Fibroblast of lung (primary cell): ENCODE measurements at places on chromosomes 4 and X. TPM values are rescaled to one million over a fixed set of nuclear protein-coding genes. Genes with fewer than 3 reads are reported as not detected.

The SLC2A9 gene
- 2.3 and 2.8 TPM in 2 replicates for total RNA-seq

The RAI2 gene
- total RNA-seq, result 1.3 and 2.1 TPM in 2 replicates

The GSPT2 gene
- 5.9 and 7.1 TPM in 2 replicates for total RNA-seq

The ZNF732 gene
- 0.26 and 0.33 TPM in 2 replicates for total RNA-seq

The DKK2 gene
- total RNA-seq, result under 0.01 and 1.2 TPM in 2 replicates

The TLR7 gene
- total RNA-seq, result not detected in 2 replicates

The AKAP14 gene
- total RNA-seq, result not detected in 2 replicates

The TKTL2 gene
- not detected in 2 replicates for total RNA-seq

The CT45A5 gene
- total RNA-seq, result not detected in 2 replicates

The REPS2 gene
- total RNA-seq, result 0.50 and 0.77 TPM in 2 replicates

The GSX2 gene
- 0.33 TPM in 1 of 2 replicates, not detected in the other for total RNA-seq

The SPATA18 gene
- 17.7 and 20.5 TPM in 2 replicates for total RNA-seq

The NPY1R gene
- under 0.01 TPM in 2 replicates for total RNA-seq

The NRK gene
- 0.50 and 0.77 TPM in 2 replicates for total RNA-seq

The CCNQ gene
- total RNA-seq, result 24.4 and 28.2 TPM in 2 replicates

The CXXC4 gene
- total RNA-seq, result under 0.01 TPM in 2 replicates

- no peak for DNase-seq
Measured at GRCh38 chr4:7419961-7420660, 14.6 kb downstream of the PSAPL1 start.

DNA sequence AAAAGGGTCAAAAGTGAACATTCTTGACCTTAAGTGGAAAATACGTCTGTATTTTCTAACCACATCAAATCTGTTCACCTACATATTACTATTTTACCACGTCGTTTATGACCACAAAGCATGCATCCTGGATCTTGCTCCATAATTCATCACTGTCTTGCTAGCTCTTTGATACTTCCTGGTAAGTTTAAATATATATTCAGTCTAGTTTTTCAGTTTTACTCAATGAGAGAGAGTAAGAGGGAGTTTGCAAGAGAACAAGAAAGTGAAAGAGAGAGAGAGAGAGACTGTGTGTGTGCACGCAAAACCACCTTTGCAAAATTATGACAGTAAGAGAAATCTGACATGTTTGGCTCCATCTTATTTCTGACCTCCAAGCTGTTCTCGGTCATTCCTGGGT, 173.7 kb upstream of the GALNTL6 start:
- DNase-seq, result no peak

DNA sequence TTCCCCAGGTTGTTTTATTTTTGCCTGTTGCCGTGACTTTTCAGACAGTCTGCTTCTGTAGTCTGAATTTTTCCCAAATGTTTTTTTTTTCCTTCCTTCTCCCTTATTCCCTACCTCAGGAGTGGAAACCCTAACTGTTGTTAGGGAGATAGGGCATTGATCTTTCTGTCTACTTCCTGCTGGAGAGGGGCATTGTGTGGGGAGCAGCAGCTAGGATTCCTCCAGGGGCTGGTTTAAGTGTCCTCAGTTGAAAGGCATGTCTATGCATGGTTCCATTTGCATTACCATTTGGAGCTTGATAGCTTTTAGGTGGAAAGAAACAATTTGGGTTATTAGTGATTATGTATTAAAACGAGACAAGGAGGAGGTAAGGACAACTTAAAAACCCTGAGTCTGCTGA, 383.9 kb downstream of the DCAF12L2 start:
- no peak for DNase-seq

DNA sequence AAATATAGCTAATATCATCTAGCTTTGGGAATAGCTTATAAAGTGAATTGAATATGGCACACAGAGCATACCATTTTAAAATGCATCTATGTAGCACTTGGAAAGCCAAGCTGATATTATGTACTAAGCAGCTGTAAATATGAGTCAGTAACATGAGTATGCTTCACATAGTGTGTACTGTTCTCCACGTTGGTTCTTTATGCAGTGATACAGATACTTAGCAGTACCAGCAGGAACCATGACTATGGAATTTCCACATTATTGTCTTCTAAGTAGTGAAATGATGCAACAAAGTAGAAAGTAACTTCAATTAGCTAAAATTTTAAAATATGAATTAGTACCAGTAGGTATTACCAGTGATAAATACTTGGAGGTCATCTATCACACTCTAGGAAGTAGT, 320.1 kb downstream of the BMPR1B start:
- peak; percentile 27 for DNase-seq

DNA sequence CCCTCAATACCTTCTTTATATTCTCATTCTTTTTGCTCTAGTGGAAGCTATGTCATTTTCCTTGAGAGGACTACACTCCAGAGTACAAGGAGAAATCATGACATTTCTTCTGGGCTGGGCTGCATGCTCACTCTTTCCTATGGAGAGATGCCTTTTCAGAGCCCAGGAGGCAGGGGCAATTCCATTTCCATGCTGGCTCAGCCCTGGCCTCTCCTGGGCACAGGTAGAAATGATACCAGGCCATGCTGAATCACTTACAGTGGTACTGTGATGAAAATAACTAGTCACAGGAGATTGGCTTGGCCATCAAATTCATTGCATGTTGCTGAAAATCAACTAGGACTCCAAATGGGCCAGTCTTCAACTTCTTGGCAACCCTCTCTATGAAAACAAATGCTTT, 34.0 kb upstream of the PPARGC1A start:
- DNase-seq, result no peak

GRCh38 chrX:123424546-123424945, 240.5 kb downstream of the GRIA3 start:
- DNase-seq, result peak; percentile 59

- DNase-seq, result no peak
Measured at GRCh38 chrX:15319075-15319474, 3.6 kb upstream of the ASB11 start.

- DNase-seq, result peak; percentile 65
Measured at GRCh38 chr4:4666693-4667621, 125.1 kb upstream of the STX18 start.

DNA sequence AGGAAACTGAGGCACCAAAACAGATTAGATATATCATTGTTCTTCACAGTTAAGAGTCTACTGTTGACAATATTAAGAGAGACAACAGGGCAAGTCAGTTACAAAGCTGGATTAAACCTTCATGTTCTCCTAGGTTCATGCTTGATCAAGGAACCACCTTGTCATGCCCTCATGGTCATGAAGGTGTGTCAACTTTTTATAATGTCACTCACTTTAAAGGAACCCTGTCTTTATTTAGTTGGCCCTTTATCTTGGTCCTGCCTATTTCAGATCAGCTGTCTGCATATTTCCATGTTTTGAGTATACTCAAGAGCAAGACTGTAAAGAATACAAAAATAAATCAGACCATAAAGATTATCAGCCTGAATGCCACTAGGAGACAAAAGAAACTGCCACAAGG, 140.2 kb upstream of the FAM241A start:
- no peak for DNase-seq

DNA sequence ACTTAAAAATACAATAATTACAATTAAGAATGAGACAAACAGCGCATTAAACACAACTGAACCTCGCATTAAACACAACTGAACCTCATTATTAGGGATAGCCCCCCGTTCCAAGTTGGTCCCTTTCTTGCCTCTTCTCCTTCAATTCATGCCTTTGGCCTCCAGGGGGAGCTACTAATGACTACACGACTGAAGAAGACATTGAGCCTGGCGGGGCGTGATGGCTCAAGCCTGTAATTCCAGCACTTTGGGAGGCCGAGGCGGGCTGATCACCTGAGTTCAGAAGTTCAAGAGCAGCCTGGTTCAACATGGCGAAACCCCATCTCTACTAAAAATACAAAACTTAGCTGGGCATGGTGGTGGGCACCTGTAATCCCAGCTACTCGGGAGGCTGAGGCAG, 56.4 kb upstream of the NWD2 start:
- no peak for DNase-seq

- DNase-seq, result peak; percentile 53
Measured at GRCh38 chr4:169179609-169180521, 90.9 kb downstream of the SH3RF1 start.

GRCh38 chrX:19990151-19990555, 708 bp downstream of the BCLAF3 start:
- no peak for DNase-seq

DNA sequence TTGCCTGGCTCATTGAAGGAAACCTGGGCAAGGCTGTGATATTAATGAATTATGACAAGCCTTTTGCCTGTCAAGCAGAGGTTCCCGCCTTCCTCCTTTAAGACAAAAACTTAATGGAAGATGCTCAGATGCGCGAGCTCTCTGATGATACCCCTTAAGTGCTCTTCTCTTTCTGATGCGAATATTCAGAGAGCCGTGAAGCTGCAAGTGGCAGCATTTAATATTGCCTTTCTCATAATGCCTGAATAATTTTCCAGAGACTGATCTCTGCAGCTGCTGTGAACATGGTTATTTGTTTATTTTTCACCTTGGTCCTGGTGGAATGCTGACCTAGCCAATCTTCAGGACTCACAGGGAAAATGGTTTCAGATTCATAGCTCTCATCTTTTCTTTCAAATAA, 251.8 kb downstream of the TENM3 start:
- no peak for DNase-seq

- no peak for DNase-seq
Measured at GRCh38 chr4:55035892-55036291, 89.5 kb downstream of the KDR start.

DNA sequence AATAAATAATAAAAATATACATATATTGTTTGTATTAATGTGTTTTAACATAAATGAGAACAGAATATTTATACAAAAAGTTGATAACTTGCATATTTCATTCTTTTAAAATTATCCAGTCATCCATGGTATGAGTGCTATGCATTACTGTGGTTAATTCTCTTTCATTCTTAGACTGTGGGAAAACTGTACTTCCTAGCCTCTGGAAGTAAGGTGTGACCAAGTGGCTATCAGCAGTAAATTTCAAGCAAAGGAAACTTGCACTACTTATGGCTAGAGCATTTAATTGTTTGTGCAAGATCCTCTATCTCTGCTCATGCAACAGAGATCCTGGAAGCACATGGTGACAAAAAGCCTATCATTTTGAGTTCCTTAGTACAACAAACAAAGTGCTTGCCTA, 1054.5 kb upstream of the PABPC4L start:
- DNase-seq, result no peak

GRCh38 chrX:120740072-120740471, 110.2 kb upstream of the C1GALT1C1 start:
- no peak for DNase-seq

GRCh38 chrX:153381684-153382532, 19.2 kb downstream of the PNMA6E start:
- DNase-seq, result peak; percentile 92

DNA sequence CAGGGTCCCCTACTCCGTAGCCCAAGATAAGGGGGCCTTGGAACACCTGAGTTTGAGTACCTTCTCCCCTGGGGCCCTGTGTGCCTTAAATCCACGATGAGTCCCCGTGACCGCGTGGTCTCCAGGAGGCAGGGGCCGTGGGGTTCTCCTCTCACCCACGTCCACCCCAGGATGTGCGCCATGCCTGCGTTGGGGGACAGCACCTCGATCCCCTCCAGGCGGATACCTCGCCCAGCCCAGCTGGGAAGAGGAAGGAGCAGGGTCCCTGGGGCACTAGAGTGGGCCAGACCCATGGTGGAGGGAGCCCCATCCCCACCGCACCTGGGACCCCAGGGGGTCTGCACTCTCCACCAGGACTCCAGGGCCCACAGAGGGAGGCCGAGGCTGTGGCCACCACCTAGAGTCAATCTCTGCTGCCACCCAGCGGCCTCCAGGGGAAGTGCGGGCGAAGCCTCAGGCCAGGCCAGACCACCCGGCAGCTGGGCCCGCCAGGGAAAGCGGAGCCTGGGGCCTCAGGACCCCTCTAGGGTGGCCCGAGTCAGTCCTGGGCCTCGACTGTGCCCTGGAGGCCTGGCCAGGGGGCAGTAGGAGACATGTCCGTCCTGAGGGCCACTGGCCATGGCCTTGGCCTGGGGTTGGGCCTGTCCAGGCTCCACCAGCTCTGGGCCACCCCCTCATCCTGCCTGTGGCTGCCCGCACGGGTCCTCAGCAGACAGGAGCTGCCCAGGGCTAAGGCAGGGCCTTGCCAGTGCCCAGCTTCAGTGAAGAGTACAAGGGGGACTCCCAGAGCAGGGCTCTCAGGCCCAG, 55.0 kb downstream of the FAM53A start:
- DNase-seq, result peak; percentile 15

- no peak for DNase-seq
Measured at GRCh38 chr4:179719766-179720450, 2277.7 kb upstream of the AGA start.

DNA sequence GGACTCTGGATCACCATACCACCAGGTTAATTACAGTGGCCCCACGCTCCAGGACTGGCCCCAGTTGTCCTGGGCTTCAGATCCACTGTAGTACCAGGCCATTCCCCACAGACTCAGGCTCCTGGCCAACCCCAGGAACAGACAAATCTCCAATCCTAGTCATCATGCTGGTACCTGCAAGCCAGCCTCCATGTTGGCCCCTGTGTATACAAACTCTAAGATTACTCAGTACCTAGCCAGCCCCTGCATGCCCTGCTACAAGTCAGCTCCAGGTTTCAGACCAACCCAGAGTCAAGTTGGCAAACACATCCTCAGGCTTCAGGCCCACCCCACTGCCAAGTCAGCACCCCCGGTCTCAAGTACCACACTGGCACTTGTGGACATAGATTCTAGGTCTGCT, 85.9 kb downstream of the KLF8 start:
- no peak for DNase-seq

- no peak for DNase-seq
Measured at GRCh38 chrX:154829134-154829533, 5.3 kb downstream of the SMIM9 start.

GRCh38 chr4:159086606-159087005, 16.3 kb upstream of the RAPGEF2 start:
- DNase-seq, result no peak

DNA sequence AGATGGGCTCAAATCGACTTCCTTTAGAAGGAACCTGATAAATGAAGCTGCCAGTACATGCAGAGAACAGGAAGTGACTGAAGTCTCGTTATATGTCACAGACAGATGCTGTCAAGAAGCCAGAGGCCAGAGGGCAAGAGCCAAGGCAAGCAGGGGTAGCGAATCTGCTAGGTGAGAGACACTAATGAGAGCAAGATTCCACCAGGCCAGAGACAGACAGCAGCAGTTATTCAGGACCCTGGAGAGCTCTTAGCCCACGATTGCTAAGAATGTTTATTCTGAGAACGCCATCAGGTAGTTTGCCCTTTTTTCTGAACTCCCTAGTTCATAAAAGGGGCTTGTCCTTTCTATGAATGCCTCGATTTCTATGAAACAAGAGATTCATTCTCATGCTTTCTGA, 73.7 kb downstream of the BEND2 start:
- DNase-seq, result peak; percentile 5

DNA sequence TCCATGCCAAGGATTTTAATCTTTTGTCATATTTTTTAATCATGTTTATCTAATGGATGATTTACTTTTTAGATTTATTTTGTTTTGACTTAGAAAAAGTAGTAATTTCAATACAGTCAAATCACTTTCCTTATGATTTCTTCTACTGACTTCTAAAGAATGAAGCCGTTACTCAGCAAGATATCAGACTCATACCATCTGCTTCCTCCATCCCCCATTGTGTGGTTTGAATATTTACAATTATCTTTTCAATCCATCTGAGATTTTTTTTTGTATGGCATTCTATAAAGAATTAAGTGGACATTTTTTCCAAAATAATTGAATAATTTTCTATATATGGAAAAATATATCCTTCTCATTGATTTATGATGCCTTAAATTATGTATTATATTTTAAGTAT, 565.4 kb upstream of the ATOH1 start:
- DNase-seq, result no peak

- no peak for DNase-seq
Measured at GRCh38 chrX:99301990-99302389, 1108.1 kb downstream of the PCDH19 start.
